Effector memory CD4-positive, alpha-beta T cell (primary cell): ENCODE measurements at places on chromosomes 1 and 21.
A peak's percentile ranks its signal among the peaks of the same experiment; 100 is the strongest.

DNA sequence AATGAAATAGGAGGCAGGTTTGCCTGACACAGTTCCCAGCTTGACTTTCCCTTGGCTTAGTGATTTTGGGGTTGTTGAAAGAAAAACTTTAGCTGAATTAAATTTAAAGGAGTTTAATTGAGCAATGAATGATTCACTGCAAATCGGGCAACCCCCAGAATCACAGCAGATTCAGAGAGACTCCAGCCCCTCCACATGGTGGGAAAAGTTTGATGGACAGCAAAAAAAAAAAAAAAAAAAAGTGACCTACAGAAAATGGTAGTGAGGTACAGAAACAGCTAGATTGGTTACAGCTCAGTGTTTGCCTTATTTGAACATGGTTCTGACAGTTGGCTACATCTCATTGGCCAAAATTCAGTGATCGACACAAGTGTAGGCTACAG lies 12.6 kb upstream of the IFNAR2 start:
- no peaks in the 10 kb centered on the region for H3K27me3 ChIP-seq
- no peak for DNase-seq
- H3K36me3 ChIP-seq = no peaks in the 10 kb centered on the region
- H3K4me1 ChIP-seq = peaks cover 31% of the 10 kb centered on the region
- peak overlapping the region; percentile 7 for H3K27ac ChIP-seq

DNA sequence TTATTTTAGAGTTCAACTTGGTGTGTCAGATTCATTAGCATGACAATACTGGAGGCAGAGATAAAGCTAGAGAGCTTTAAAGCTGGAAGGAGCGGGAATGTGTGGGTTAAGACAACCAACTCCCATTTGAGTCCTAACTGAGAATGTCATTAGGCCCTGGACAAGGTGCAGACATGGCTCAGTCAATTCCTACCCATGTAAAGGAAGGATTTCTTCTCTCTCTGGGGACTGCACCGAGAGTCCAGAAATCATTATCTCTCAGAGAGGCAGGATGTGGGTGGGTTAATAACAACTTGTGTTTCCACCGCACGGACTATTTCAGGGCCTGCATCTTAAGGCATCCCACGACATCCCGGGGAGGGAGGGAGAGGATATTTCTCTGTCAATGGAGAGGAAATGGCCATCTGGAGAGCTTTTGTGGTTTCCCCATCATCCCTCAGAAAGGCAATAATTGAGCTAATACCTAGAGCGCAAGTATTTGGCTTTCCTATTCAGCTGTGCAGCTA lies 46.7 kb upstream of the SARS1 start:
- no peak overlapping the region for H3K27ac ChIP-seq
- H3K36me3 ChIP-seq = peaks cover 7% of the 10 kb centered on the region
- DNase-seq = no peak

GRCh38 chr1:218479436-218480115 lies 134.4 kb downstream of the TGFB2 start:
- H3K27ac ChIP-seq = no peak overlapping the region
- no peaks in the 10 kb centered on the region for H3K27me3 ChIP-seq
- no peaks in the 10 kb centered on the region for H3K36me3 ChIP-seq
- DNase-seq = no peak
- H3K4me3 ChIP-seq = no peak overlapping the region
- H3K4me1 ChIP-seq = no peaks in the 10 kb centered on the region

GRCh38 chr1:205348554-205349487 lies 7.9 kb downstream of the KLHDC8A start:
- no peak overlapping the region for H3K4me3 ChIP-seq
- no peaks in the 10 kb centered on the region for H3K36me3 ChIP-seq
- H3K4me1 ChIP-seq = peaks cover 10% of the 10 kb centered on the region
- no peak for DNase-seq
- H3K27me3 ChIP-seq = peaks cover 12% of the 10 kb centered on the region

GRCh38 chr21:46229133-46229922 lies 754 bp upstream of the LSS start:
- H3K4me3 ChIP-seq = peak overlapping the region; percentile 67
- peaks cover under 1% of the 10 kb centered on the region for H3K36me3 ChIP-seq
- H3K27ac ChIP-seq = peak overlapping the region; percentile 47
- H3K4me1 ChIP-seq = peaks cover 19% of the 10 kb centered on the region
- H3K27me3 ChIP-seq = no peaks in the 10 kb centered on the region

- peaks cover 3% of the 10 kb centered on the region for H3K27me3 ChIP-seq
- no peak overlapping the region for H3K27ac ChIP-seq
- no peaks in the 10 kb centered on the region for H3K4me1 ChIP-seq
- DNase-seq = no peak
These were observed 54.4 kb upstream of the HAO2 start for GRCh38 chr1:119314001-119314796.

DNA sequence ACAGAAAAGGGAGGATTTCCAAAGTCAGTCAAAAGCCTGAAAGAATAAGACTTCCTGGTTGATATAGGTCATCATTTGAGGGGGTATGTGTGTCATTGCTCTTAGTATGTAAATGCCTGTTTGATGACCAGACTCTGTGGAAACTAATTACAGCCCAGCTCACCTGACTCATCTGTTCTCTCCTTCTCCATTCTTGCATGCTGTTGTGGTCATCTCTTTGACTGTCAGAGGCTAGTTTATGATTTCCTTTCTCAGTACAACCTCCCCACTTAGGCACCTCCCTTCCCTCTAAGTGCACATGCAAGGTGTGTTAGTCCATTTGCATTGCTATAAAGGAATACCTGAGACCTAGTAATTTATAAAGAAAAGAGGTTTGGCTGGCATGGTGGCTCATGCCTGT lies 2.4 kb upstream of the C1orf116 start:
- no peak for DNase-seq
- H3K36me3 ChIP-seq = no peaks in the 10 kb centered on the region
- peaks cover 6% of the 10 kb centered on the region for H3K27me3 ChIP-seq
- H3K4me1 ChIP-seq = no peaks in the 10 kb centered on the region

GRCh38 chr1:160342526-160342925 lies 524 bp downstream of the COPA start:
- peaks cover 16% of the 10 kb centered on the region for H3K4me1 ChIP-seq
- peak overlapping the region; percentile 93 for H3K27ac ChIP-seq
- H3K36me3 ChIP-seq = peaks cover 33% of the 10 kb centered on the region
- no peaks in the 10 kb centered on the region for H3K27me3 ChIP-seq
- peak overlapping the region; percentile 91 for H3K4me3 ChIP-seq

DNA sequence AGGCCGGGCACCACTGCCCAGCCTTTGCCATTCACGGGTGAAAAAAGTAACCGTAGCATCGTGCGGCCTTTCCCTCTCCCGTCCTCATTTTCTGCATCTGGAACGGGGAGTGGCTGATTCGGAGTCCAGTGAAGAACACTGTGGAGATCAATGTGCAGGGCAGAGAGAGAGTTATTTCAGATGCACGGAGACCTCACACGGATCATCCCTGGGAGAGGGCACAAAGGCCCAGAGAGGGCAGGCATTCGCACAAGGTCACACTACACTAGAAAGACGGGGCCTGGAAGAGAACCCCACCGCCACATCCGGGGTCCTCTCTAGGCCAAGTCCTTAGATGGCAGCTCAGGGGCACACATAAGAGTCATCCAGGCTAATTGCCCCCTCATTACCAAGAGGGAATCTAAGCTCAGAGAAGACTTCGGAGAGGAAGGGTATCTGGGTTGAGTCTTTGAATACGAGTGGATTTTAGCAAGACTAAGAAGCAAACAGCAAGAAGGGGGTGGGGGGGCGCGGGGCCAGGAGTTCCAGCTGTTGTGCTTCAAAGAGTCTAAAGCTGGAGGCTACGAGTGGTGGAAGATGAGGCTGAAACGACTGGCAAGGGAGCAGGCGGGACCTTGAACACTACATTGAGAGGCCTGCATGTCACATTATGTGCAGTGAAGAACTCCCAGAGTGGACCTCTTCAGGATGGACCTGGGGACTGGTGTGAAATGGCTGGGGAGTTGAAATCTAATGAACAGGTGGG lies 857 bp downstream of the GPX7 start:
- H3K4me1 ChIP-seq = peaks cover 23% of the 10 kb centered on the region
- H3K27me3 ChIP-seq = no peaks in the 10 kb centered on the region
- H3K27ac ChIP-seq = peak overlapping the region; percentile 65
- H3K36me3 ChIP-seq = peaks cover 9% of the 10 kb centered on the region

DNA sequence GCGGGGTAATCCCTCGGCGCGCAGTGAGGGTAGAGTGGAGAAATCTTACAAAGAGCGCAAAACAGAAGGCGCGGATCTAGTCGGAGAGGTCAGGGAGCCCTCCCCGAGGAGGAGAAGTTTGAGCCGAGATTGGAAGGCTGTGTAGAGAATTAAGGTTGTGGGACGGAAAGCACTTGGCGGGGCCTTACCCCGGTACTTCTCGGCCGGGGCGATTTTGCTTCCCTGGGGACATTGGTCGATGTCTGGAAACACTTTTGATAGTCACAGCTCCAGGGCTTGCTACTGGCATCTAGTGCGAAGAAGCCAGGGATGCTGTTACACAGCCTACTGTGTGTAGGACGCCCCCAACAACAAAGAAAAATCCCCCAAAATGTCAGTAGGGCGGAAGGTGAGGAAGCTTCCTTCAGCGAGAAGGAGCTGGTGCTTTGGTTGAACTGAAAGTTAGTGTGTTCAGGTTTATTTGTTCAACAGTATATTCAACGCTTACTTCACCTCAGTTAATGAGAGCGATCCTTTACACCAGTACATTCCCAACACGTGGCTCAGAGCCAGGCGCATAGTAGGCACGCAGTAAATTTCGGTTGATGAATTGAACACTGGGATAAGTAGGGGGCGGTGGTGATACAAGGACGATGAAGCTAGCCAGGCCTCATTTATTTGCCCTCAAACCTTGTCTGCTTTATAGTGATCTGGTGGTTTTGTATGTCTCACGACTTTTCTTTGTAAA lies 807 bp downstream of the CEP85 start:
- H3K36me3 ChIP-seq = no peaks in the 10 kb centered on the region
- H3K4me3 ChIP-seq = peak overlapping the region; percentile 88
- no peaks in the 10 kb centered on the region for H3K27me3 ChIP-seq

GRCh38 chr1:211532088-211532444 lies 40.1 kb upstream of the RD3 start:
- no peak overlapping the region for H3K4me3 ChIP-seq
- no peak for DNase-seq
- no peaks in the 10 kb centered on the region for H3K4me1 ChIP-seq
- H3K27me3 ChIP-seq = no peaks in the 10 kb centered on the region
- H3K27ac ChIP-seq = no peak overlapping the region

DNA sequence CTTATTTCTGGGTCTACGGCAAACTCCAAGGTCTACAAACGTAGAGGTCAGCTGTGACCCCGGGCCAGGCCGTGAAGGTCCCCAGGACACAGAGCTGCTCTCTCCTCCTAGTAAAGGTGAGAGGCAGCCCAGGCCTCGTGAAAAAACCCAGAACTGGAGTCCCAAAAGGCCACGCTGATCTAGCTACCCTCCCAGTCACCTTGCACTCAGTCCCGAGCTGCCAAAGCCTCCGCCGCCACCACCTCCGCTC lies 125 bp downstream of the ATP5PF start:
- peaks cover 4% of the 10 kb centered on the region for H3K4me1 ChIP-seq
- no peaks in the 10 kb centered on the region for H3K27me3 ChIP-seq
- H3K27ac ChIP-seq = peak overlapping the region; percentile 98
- peaks cover 6% of the 10 kb centered on the region for H3K36me3 ChIP-seq
- no peak for DNase-seq
- H3K4me3 ChIP-seq = peak overlapping the region; percentile 95

- no peaks in the 10 kb centered on the region for H3K36me3 ChIP-seq
- H3K27me3 ChIP-seq = no peaks in the 10 kb centered on the region
- no peak for DNase-seq
These were observed 220.5 kb downstream of the CENPF start for GRCh38 chr1:214823311-214824117.

DNA sequence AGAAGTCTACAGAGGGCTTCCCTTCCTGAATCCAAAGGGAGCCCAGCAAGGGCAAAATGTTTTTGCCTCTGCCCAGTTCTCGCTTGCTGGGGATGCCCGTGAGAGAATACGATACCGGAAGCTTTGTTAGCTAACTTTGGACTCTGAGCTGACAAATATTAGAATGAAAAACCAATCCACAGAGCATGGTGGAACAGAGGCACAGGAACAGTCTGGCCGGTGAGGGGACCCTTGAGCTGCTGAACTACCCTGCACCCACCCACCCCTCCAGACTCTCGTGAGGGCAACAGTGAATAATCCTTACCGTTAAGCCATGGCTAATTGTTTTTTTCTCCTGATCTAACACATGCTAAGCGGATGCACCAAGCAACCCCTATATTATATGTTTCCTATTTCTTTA lies 76.3 kb upstream of the AKT3 start:
- H3K4me3 ChIP-seq = no peak overlapping the region
- H3K27me3 ChIP-seq = no peaks in the 10 kb centered on the region
- H3K4me1 ChIP-seq = no peaks in the 10 kb centered on the region
- H3K27ac ChIP-seq = no peak overlapping the region
- H3K36me3 ChIP-seq = no peaks in the 10 kb centered on the region

DNA sequence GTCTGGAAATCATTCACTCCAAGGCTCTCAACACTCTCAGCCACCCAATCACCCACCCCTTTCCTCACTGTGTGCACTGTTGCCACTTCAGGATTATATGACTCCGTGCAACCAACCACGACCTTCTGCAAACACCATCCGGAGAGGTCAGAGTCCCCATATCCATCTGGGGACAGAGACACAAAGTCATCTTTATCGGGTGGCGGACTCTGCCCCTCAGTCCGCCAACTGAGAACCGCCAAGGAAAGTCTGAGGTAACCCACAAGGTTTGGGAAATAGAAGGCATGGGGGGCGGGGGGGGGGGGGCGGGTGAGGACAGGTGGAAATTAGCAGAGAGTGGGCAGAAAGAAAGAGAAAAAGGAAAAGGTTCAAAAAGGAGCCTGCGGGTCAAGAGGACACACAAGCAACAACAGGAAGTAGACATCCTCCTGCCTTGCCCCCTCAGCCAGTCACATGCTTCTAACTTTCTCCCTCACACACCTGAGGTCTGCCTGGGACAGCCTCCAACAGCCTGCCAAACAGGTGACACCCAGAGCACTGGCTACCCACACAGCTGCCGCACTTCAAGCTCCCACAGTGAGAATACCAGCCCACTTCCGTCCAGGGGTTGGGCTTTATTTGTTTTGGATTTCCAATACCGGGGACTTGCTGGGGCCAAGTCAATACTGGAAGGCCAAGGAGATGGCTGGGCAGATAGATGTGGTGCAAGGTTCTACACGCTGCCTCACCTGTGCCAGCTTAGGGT lies 58.1 kb downstream of the SSBP3 start:
- H3K27me3 ChIP-seq = no peaks in the 10 kb centered on the region
- no peak overlapping the region for H3K27ac ChIP-seq
- DNase-seq = no peak
- no peak overlapping the region for H3K4me3 ChIP-seq
- H3K36me3 ChIP-seq = no peaks in the 10 kb centered on the region

DNA sequence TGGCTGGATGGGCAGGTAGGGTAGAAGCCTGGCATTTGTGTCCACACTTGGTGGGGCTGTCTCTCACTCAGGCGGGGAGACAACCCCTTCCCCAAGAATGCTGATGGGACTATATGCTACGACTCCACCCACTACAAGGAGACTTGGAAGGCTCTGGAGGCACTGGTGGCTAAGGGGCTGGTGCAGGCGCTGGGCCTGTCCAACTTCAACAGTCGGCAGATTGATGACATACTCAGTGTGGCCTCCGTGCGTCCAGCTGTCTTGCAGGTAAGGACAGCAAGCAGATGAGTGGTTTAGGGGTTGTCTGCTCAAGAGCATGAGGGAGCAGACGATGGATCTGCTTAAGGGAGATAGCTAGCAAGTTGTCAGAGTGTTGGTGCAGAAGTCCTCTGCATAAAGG lies 15.9 kb upstream of the NASP start:
- no peak overlapping the region for H3K4me3 ChIP-seq
- no peak for DNase-seq
- H3K27ac ChIP-seq = no peak overlapping the region
- H3K27me3 ChIP-seq = no peaks in the 10 kb centered on the region
- no peaks in the 10 kb centered on the region for H3K4me1 ChIP-seq
